ENCODE measurements at places on chromosomes 5 and 9.
A peak's percentile ranks its signal among the peaks of the same experiment; 100 is the strongest.

GRCh38 chr5:51416149-51416548, 32.9 kb downstream of the ISL1 start:
- no peak for DNase-seq

DNA sequence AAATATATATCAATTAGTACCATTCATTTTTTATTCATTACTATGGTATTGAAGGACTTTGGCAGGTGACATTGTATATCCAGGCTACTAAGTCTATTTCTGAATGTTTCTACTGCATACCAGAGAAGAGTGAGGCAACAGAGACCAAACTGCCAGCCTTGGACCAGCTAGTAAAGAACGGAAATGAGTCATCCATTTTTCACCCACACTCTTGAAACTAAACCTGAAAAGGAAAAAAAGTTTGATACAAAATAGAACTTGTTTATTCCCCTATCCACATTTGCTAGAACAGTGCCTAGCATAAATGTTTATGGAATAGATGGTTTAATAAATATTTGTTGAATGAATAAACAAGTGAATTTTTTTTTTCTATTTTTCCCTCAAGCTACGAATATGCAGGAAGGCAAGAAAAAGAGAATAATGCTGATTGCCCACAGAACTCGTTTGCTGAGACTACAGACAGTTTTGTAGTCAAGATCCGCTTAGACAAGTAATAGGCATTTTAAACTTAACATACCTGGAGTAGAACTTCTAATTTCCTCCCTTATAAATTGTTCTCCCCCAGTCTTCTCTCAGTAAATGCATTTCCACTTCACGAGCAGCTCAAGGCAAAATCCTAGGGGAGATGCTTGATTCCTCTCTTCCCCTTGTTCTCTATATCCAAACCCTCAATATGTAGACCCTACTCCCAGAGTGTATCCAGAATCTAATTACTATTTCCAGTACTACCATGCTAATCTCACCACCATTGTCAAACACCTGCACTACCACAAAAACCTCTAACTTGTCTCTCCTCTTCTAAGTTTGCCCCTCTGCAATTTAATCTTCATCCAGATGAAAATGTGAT, 146.2 kb upstream of the RASA1 start:
- DNase-seq = peak; percentile 31

GRCh38 chr9:17137566-17137965, 2.7 kb downstream of the CNTLN start:
- no peak for DNase-seq

DNA sequence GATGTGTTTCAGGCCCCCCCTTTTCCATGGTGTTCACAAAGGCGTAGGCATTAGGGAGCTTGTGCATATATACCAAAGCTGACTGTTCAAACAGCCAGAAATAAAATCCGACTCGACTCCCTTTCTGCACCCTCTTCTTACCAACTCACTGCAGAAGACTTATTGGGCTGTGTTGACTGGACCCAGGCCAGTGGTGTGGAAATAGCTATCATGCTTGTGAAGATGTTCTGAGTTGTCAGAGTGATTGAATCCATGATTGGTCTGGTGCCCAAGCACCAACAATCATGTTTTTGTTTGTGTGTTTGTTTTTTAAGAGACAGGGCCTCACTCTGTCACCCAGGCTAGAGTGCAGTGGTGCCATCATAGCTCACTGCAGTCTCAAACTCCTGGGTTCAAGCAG, 21.6 kb downstream of the TJP2 start:
- no peak for DNase-seq

DNA sequence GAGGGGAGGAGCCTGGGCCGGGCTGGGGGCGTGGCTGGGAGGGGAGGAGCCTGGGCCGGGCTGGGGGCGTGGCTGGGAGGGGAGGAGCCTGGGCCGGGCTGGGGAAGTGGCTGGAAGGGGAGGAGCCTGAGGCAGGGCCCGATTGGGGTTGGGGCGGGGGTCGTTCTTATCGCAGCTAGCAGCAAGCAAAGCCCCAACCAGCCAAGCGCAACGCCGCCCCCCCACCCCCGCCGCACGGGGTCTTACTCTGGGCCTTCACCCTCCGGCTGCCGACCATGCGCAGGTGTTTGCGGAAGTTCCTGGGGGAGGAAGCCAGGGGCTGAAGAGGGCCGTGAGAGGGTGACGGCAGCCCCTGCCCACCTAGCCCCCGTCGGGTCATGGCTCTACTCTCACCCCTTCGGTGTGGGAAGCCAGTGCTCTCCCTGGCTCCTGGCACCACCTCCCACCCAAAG, 5.0 kb downstream of the NSMF start:
- peak; percentile 63 for DNase-seq

DNA sequence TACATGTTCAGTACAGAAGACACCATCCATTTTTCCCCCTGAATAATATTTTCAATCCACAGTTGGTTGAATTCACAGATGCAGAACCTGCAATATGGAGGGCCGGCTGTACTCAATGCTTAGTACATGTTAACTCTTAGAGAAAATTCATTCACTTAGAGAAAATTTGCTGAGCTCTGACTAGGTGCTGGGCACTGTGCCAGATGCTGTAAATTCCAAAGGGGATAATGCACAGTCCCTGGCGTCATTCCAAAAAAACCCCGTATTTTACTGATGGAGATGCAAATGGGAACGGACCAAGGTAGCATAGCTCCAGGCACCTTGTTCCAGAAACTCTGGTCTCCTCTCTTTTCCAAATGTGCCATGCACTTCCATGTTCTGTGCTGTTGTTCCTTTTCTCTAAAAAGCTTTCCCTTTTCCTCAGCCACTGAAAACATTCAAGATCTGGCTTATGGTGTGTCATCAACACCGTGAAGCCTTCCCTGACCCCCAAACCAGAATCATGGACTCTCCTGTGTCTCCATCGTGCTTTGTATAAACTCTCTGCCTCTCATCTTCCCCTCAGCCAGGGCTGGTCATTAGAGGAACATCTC, 55.7 kb upstream of the COL15A1 start:
- no peak for DNase-seq

- DNase-seq = peak; percentile 57
These were observed 82.9 kb downstream of the RXRA start for GRCh38 chr9:134408939-134409737.

DNA sequence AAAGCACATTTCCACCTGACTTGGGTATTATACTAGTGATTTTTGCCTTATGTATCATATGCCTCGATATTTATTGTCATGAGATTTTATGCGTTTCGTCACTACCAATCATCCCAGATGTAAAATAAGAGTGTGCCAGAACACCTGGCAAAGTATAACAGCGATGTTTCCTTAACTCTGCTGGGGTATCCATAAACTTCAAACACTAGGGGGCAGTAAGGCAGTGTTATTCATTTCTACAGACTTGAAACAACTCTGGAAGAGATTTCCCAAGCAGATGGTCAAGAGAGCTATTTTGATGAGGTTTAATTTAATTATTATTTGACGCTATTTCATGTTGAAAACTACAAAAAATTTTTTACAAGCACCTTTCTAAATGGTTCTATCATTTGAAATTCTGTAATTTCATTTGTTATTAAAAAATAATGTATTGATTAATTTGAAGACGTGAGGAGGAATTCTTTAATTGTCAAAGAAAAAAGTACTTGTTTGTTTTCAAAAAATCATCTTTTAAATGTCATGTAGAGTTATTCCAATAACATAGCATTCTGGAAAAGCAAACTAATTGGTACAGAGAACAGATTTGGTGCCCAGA, 388.5 kb upstream of the CTNND2 start:
- no peak for DNase-seq

GRCh38 chr9:106970219-106970975, 107.4 kb downstream of the ZNF462 start:
- DNase-seq = no peak

- no peak for DNase-seq
These were observed 54.6 kb upstream of the ELL2 start for GRCh38 chr5:96016216-96016615.

DNA sequence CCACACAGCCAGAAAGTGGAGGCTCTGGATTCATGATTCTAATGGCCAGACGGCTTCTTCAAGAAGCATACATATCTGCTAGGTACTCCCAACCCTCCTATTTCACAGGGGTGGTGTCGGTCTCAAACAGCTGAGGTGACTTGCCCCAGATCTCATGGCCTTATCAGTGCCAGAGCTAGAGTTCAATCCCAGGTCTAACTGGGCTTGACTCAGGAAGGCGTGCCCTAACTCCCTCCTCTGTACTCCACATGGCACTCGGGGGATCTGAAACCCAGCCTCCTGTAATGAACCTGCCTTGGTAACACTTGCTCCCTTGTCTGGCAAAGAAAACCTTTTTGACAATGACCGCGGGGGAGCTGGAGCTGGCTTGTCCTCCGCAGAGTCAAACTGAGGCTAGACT, 2.1 kb downstream of the QRFP start:
- no peak for DNase-seq

GRCh38 chr5:5335107-5335506, 87.4 kb upstream of the ICE1 start:
- DNase-seq = no peak

DNA sequence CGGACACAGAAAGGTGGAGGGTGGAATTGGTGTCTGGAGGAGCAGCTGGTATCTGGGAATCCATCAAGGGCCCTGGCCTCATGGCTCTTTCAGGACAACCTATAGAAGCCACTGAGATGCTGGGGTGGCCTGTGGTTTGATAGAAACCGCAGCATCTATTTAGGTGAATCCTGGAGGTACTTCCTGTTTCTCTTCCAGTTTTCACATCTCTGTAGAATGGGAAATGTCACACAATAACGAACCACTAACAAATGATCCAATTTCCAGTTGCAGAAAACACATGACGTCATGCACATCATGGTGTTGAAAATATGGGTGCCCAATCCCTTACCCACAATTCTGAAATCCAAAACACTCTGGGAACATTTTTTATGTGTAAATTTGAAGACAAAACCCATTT, 52.2 kb downstream of the ROPN1L start:
- no peak for DNase-seq

DNA sequence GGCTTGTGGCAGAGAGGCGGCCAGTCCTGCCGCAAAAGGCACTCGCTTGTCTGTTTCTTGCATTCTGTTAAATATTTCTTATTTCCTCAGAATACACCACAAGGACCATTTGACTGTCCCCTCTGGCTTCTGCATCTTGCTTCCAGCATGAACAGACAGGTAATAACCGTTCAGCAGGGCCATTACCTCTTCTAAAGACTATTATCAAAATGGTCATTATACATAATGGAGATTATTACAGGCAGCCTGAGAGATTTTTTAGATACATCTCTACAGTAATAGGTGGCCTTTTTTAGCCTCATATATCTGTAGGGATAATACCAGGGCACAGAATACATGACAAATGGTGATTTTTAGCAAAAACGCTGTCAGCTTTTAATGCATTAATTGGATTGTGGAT, 382.0 kb downstream of the PSAT1 start:
- DNase-seq = no peak

DNA sequence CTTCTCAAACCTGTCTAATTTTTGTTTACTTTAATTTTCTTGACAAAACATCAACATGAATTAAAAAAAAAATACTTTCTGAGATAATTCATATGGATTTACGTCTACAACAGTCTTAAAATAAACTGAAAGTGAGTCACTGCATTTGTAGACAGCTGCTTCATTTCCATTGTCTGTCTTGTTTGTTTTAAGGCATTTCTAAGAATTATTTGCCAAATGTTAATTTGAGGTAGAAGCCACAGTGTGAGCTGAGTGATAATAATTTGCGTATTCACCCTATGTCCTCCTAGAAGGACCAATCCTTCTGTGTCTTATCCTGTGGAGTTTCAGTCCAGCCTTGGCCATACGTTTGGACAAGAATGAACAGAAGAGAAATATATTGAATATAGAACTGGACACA, 174.5 kb downstream of the CFAP90 start:
- no peak for DNase-seq

DNA sequence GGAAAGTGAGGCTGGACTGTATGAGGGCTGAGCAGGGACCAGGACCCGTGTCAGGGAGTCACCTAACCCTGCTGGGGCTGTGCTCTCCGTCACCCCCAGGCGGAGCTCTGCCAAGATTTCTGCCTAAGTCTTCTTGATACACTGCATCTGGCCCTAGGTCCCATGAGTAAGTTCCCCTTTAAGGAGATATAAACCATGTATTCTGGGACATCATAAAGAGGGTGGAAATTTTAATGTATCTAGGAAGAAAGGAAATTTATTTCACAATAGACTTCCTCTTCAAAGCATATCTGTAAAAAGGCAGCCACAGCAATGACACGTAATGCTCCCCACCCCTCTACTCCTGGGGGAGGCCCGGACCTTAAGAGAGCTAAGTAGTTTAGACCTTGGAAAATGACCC, 183.4 kb downstream of the FBXL7 start:
- DNase-seq = no peak

DNA sequence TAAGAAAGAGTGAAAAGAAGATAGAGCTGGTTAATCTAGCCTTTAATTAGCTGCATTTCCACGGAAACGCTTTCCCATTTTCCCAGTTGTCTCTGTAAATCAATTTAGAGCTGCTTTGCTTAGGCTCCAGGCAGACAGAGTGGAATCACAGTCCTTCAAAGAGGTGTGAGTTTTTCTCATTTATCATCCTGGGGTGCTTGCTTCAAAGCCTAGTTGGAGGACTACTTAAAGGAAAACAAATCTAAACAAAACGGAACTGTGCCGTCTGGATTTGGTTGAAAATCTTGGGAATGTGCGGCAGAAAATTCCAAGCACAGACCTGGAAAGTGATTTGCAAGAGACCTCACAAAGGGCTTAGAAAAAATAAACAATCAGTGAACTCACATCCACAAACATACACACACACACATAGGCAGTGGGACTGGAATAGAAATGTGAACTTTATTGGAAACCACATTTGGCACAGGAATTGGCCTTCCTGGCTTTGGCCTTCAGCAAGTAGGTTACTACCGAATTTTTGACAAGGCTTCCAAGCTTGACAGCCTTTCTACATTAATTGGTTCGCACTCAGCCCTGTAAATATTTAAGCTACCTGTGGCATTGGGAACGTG, 235.2 kb upstream of the SLC24A2 start:
- no peak for DNase-seq

- DNase-seq = no peak
These were observed 212.3 kb upstream of the MPDZ start for GRCh38 chr9:13491493-13492424.

DNA sequence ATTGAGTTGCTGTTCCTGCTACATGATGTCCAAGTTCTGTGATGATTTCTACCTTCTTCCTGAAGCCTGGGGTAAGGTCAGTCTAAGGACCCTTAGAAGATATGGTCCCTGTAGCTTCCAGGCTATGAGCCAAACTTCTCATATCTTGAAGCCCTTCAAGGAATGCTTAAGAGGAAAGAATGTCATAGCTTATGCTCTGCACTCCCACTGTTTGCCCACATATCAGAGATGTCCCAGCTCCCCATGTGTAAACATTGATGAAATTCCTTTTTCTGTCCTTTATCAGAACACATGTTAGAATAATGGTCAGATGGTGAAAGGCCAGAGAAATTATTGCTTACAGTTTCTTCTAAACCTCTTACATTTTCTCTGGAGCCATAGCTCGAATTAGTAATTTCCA, 41.4 kb upstream of the RUSC2 start:
- DNase-seq = no peak

DNA sequence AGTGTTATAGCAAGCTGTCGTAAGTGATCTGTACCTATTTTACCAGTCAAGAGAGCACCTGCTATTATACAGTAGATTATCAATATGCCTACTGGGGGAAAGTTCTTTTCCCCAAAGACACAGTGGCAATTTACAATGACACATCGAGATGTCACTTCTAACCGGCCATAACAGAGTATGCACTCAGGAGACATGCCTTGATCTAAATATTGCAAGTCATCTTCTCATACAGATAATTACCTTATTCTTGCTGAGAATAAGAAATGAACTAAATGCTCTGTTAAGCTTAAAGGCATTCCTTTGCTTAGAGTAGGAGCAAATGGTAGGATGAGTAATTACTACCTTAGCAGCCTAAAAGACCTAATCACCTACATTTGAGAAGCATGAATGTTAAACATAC, 71.6 kb downstream of the PKD2L2 start:
- DNase-seq = no peak

- no peak for DNase-seq
These were observed 44.1 kb downstream of the APTX start for GRCh38 chr9:32957358-32957757.

Measured in CD4-positive, alpha-beta T cell treated with Interleukin-1 beta for 1 hour (primary cell).